Naive thymus-derived CD8-positive, alpha-beta T cell (primary cell): ENCODE measurements at places on chromosomes 11 and 22. TPM values are rescaled to one million over a fixed set of nuclear protein-coding genes. Genes with fewer than 3 reads are reported as not detected.

Gene YPEL4
- not detected for polyA plus RNA-seq

Gene EXPH5
- polyA plus RNA-seq: 0.82 TPM

DNA sequence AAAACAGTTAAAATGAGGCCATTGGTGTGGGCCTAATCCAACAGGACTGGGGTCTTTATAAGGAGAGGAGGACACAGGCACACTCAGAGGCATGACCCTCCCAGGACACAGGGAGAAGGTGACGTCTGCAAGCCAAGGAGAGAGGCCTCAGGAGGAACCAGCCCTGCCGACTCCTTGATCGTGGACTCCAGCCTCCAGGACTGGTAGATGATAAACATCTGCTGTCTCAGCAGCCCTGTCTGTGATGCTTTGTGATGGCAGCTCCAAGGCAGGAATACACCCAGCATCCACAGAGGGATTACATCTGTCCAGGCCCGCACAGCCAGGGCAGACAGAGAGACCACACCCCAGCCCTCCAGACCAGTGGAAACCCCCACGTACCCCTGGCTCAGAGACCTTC lies 18.4 kb downstream of the CDKN1C start:
- no peak overlapping the region for H3K27ac ChIP-seq
- peaks cover 17% of the 10 kb centered on the region for H3K4me1 ChIP-seq
- no peak overlapping the region for H3K4me3 ChIP-seq
- H3K27me3 ChIP-seq: peaks cover 55% of the 10 kb centered on the region
- H3K36me3 ChIP-seq: no peaks in the 10 kb centered on the region

GRCh38 chr22:17121233-17122195 lies at the start of gene TMEM121B:
TMEM121B (minus strand) TSS chr22:17121360; CDS start chr22:17121127, 233 bp downstream.
- DNase-seq: no peak
- peaks cover 6% of the 10 kb centered on the region for H3K27me3 ChIP-seq
- peak within 1 kb of the TSS; percentile 15 for H3K27ac ChIP-seq
- peak within 1 kb of the TSS; percentile 63 for H3K4me3 ChIP-seq
- H3K36me3 ChIP-seq: no peaks in the 10 kb centered on the region

DNA sequence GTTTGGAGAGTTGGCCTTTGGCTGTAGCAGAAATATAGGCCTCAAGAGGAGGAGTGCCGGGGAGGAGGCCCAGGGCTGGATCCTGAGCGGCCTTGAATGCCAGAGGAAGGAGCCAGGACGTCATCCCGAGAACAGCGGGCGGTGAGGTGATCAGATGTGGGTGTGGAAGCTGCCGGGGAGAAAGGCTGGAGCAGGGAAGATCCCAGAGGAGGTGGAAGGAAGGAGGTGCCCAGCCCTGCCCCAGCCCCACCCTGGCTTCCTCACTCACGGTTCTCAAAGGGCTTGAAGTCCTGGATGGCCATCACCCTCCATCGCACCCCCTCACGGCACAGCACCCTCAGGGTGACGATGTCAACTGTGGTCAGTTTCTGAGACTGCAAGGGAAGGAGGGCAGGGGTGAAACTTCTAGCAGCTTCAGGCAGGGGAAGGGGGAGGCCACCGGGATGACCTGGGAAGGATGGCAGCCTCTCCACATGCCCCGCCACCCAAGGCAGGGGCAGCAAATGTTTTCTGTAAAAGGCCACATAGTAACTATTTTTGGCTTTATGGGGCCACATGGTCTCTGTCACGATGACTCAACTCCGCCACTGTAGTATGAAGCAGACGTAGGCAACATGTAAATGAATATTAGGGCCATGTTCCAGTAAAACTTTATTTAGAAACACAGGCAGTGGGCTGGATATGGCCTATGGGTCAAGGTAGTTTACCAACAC lies 10.7 kb downstream of the IL2RB start:
- peaks cover 24% of the 10 kb centered on the region for H3K4me1 ChIP-seq
- peaks cover 3% of the 10 kb centered on the region for H3K36me3 ChIP-seq
- no peaks in the 10 kb centered on the region for H3K27me3 ChIP-seq
- no peak for DNase-seq
- no peak overlapping the region for H3K4me3 ChIP-seq

DNA sequence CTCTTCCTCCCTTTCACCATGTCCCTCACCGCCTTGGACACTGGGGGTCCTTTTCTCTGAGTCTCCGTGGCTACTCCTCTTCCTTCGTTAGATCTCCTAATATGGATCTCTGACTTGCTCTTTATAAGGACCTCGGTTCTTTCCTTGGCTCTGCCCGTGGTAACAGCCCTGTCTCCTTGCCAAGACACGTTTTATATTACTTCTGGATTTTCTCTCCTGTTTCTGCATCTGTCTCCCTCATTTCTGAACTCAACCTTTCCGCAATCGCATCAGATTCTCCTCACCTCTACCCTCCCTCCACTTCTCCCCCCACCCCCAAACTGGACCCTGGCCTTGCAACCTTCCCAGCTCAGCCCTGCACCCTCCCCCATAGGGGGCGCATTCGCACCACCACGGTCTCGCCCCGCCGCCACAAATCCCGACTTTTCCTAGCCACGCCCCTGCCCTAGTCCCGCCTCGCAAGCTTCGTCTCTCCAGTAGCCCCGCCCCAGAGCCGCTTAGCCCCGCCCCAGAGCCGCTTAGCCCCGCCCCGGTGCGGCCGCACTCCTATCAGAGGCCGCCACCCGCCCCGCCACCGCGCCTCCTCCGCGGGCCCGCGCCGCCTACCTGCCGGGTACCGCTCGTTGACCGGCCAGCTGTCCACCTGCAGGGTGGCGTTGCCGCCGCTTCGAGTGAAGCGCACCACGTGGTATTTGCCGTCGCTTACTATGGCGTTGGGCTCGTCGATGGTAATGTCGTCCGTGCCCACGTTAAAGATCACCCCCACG lies 39.0 kb downstream of the SLC22A12 start:
- H3K27me3 ChIP-seq: peaks cover 7% of the 10 kb centered on the region
- peaks cover 11% of the 10 kb centered on the region for H3K4me1 ChIP-seq
- no peak overlapping the region for H3K27ac ChIP-seq
- H3K4me3 ChIP-seq: no peak overlapping the region
- H3K36me3 ChIP-seq: no peaks in the 10 kb centered on the region
- DNase-seq: no peak

GRCh38 chr11:8777907-8778767 lies 95.5 kb downstream of the RPL27A start:
- peaks cover 3% of the 10 kb centered on the region for H3K4me1 ChIP-seq
- no peak overlapping the region for H3K27ac ChIP-seq
- no peaks in the 10 kb centered on the region for H3K36me3 ChIP-seq
- DNase-seq: no peak

DNA sequence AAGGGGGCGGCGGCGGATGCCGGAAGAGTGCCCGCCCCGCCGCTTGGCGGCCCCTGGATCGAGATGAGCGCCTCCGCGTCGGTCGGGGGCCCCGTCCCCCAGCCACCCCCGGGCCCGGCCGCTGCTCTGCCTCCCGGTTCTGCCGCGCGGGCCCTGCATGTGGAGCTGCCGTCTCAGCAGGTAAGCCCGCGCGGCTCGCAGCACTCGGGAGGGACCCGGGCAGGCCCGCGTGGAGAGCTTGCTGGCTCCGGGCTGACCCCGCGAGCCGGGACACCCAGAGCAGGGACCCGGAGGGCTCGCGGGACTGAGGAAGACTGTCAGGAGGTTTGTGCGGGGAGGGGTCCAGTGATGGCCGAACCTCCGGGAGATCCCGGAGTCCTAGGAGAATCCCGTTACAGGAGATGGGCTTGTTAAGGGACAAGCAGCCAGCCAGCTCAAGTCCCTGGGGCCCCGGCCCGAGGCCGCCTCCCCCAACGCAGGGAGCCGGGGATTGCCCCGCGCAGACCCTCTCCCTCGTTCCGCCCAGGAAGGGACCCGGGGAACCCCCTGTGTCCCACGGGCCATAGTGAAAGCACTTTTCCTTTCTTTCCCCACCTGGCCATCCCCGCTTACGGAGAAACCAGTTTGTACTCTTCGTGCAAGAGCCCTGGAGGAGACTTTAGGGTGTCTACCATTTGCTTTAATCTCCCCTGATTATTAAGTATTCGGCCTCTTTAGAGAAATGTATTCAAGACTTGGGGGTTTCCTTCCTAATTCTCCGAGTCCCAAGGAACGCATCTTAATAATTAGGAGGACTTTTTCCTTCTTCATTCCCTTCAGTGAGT lies 547 bp downstream of the UVRAG start:
- peak; percentile 40 for DNase-seq
- peak overlapping the region; percentile 97 for H3K27ac ChIP-seq
- no peak overlapping the region for H3K4me3 ChIP-seq
- no peaks in the 10 kb centered on the region for H3K27me3 ChIP-seq
- no peaks in the 10 kb centered on the region for H3K36me3 ChIP-seq
- H3K4me1 ChIP-seq: peaks cover 26% of the 10 kb centered on the region

DNA sequence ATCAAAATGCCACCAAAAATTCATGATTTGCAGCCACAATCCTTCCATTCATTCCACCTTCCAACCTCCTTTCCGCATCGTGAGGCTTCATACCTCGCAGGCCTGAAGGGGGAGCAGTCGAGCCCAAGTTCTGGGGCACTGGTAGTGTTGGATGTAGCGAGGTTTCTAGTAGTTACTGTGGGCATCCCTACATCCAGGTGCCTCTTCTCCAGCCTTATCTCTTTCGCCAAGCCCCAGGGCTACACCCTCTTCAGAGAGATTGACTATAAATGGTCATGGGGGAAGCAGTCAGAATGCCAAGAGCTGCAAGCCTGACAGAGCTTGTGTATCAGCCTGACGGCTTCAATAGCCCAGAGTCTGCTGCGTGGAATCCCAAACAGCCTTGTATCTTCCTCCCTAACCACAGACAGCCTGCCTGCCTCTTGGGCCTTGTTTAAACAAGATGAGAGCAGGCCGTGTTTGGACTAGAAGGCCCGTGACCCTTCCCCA lies 28.9 kb downstream of the CLMP start:
- peaks cover 3% of the 10 kb centered on the region for H3K4me1 ChIP-seq
- no peak overlapping the region for H3K4me3 ChIP-seq
- no peak for DNase-seq
- no peaks in the 10 kb centered on the region for H3K36me3 ChIP-seq

- peaks cover 41% of the 10 kb centered on the region for H3K4me1 ChIP-seq
- DNase-seq: no peak
- H3K36me3 ChIP-seq: peaks cover 28% of the 10 kb centered on the region
- no peak overlapping the region for H3K4me3 ChIP-seq
- no peak overlapping the region for H3K27ac ChIP-seq
- no peaks in the 10 kb centered on the region for H3K27me3 ChIP-seq
These were observed 10.0 kb downstream of the TAB1 start for GRCh38 chr22:39409516-39410029.

DNA sequence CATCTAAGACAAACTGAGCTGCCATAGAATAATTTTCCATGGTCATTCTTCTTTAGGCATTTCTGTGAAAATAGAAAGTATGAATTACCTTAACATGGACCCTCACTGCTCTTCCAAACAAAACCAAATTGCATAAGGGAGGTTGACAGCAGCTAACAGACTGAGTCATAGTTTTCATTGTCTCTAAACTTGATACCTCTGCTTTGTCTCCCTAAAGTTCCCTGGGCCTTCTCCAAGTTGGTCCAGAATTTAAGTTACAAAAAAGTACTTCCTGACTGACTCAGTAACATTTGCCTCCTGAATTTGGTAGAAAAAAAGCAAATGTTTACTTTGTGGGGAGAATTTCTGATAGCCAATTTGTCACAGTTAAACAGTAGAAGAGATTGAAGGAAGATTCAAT lies 3.0 kb downstream of the OR8D1 start:
- no peak for DNase-seq
- H3K36me3 ChIP-seq: no peaks in the 10 kb centered on the region
- H3K27ac ChIP-seq: no peak overlapping the region
- peaks cover 3% of the 10 kb centered on the region for H3K27me3 ChIP-seq
- no peak overlapping the region for H3K4me3 ChIP-seq

GRCh38 chr11:81039916-81040524 lies 1599.2 kb upstream of the TENM4 start:
- H3K27me3 ChIP-seq: no peaks in the 10 kb centered on the region
- DNase-seq: no peak
- no peaks in the 10 kb centered on the region for H3K4me1 ChIP-seq
- no peaks in the 10 kb centered on the region for H3K36me3 ChIP-seq

GRCh38 chr22:43442386-43443151 lies 30.8 kb downstream of the MPPED1 start:
- DNase-seq: no peak
- no peak overlapping the region for H3K27ac ChIP-seq
- H3K27me3 ChIP-seq: no peaks in the 10 kb centered on the region
- no peaks in the 10 kb centered on the region for H3K36me3 ChIP-seq

- H3K27me3 ChIP-seq: peaks cover 24% of the 10 kb centered on the region
- DNase-seq: no peak
- no peak overlapping the region for H3K27ac ChIP-seq
- H3K36me3 ChIP-seq: no peaks in the 10 kb centered on the region
- no peak overlapping the region for H3K4me3 ChIP-seq
- H3K4me1 ChIP-seq: no peaks in the 10 kb centered on the region
These were observed 70.2 kb downstream of the RTL6 start for GRCh38 chr22:44427611-44428470.

GRCh38 chr11:85307366-85307765 lies 319.8 kb downstream of the DLG2 start:
- no peak overlapping the region for H3K27ac ChIP-seq
- H3K36me3 ChIP-seq: no peaks in the 10 kb centered on the region
- DNase-seq: no peak
- H3K27me3 ChIP-seq: no peaks in the 10 kb centered on the region
- no peaks in the 10 kb centered on the region for H3K4me1 ChIP-seq

DNA sequence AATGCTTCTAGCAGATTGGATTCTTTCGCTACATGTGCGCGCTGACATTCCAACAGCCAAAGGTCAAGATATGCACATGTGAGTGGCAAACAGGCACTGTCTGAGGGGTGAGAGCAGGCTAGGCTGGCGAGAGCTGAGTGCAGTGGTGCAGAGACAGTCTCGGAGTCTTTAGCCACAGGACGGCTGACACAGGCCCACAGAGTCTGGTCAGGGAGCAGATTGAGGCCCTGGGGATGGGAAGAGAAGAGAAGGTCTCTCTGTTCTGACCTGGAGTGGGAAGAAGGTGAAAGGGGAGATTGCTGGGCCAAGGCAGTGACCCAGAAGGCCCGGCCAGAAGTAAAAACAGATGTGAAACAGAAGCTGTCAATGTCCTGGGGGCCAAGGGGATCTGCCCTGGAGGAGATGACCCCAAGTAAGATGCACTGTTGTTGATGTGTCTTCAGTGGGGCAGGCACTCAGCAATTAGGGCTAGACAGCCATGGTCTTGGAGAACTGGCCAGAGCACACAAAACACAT lies 197.8 kb downstream of the ETS1 start:
- H3K27ac ChIP-seq: no peak overlapping the region
- no peak overlapping the region for H3K4me3 ChIP-seq
- H3K36me3 ChIP-seq: no peaks in the 10 kb centered on the region
- no peaks in the 10 kb centered on the region for H3K27me3 ChIP-seq
- DNase-seq: no peak
